NCI-H526 (cell line): ENCODE measurements at places on chromosomes 5 and 9.

- peak; percentile 83 for DNase-seq
These were observed 1.1 kb downstream of the CD14 start for GRCh38 chr5:140631831-140632365.

DNA sequence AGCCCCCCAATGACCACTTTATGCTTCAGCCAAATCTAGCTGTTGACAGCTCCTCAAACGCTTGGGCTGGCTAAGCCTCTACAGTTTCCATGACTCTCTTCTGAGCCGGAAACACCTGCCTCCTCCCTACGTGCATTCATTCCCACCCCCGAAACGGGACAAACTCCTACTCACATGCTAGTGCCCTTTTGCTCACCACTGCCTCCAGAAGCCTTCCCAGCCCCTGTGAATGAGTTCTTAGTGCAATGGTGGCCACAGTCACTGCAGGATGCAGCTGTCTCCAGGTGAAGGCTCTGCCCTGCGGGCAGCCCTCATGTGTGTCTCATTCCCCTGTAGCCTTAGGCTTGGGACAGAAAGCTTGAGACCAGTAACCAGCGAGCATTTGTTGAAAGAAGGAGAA, 68.8 kb upstream of the DAB2IP start:
- no peak for DNase-seq

- no peak for DNase-seq
These were observed 261.0 kb downstream of the NSG2 start for GRCh38 chr5:174306345-174307030.

DNA sequence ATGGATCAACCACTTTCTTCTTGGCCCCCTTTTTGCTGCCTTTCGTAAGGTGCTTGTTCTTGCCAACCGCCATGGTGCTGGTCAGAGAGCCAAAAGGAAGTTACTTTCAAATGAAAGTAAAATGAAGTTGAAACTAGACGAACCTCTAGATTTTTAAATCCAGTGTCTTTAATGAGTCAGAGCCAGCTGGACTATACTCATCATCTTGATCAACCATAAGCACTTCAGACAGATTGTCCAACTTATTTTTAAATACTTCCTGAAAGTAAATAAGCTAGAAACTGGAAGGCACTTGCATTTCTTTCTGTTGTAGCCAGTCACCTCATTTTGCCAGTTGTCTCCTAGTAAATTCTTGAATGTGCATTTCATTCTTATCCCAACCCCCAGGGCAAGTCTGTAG, 48.9 kb downstream of the JMY start:
- no peak for DNase-seq
